ENCODE measurements at places on chromosomes 7 and 10. TPM values are rescaled to one million over a fixed set of nuclear protein-coding genes. Genes with fewer than 3 reads are reported as not detected.

- DNase-seq: no peak
Measured at GRCh38 chr7:129008645-129009414, 46.1 kb downstream of the TNPO3 start.

GRCh38 chr7:66883716-66884115 is 37.3 kb upstream of the TMEM248 start:
- no peak for DNase-seq

The PRKAG2 gene
- total RNA-seq: 54.8 TPM

DNA sequence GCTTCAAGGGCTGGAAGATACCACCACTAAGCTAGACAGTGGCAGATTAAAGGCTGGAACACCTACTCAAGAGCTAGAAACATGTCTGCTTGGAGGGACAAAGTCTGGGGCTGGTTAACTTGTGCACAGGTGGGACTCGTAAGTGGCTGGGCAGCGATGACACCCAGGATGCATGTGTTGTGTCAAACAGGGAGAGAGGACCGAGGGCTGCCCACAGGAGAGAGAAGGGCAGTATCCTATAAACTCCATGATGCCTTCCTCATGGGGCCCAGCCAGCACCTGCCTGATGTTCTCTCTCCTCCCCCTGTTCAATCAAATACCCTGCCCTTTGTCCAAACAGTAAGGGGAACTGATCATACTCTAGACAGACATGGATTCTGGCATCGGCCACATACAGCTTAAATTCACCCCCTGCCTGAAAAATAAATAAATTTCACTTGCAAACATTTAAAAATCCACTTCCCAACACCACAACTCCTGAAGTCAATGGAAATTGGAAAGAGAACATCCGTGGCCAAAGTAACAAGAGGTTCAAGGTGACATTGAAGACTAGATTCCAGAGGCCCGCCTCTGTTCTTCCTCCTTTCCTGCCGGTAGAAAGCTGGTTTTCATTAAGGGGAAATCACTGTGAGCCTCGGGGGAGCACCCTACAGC is 50.6 kb downstream of the CHST15 start:
- no peak for DNase-seq
